ENCODE measurements at places on chromosomes 5 and 9.
A peak's percentile ranks its signal among the peaks of the same experiment; 100 is the strongest.

DNA sequence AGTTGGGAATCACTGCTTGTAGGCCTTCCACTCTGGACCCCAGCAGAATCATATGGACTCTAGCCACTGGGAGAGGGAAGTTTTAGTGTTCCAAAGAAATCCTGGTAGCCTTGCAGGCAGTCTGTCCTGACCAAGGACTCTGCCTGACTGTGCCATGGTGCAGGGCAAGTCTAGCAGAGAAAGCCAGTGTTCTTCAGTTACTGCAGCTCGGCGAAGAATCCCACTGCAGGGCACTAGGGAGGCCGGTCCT, 20.3 kb upstream of the MATR3 start:
- DNase-seq = no peak

GRCh38 chr9:127720031-127720864, 4.4 kb downstream of the TTC16 start:
- DNase-seq = no peak

- DNase-seq = no peak
Measured at GRCh38 chr5:35771839-35772238, 84.9 kb upstream of the IL7R start.

DNA sequence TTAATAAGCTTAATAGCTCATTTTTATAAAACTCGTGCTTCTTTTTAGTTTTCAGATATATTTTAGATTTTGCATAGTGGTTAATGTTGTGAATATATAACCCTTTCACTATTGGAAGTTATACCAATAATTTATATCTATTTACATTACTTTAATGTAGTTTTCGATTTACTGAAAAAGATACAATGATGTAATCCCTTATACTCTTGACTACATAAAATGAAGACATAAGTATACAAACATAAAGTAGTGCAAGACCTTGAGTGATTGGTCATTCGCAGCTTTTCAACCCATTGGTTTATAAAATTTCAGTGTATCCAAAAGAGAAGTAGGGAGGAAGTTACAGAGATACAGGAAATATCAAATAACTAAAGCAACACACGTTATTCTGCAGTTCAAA, 84.3 kb upstream of the GRHPR start:
- peak; percentile 48 for DNase-seq

DNA sequence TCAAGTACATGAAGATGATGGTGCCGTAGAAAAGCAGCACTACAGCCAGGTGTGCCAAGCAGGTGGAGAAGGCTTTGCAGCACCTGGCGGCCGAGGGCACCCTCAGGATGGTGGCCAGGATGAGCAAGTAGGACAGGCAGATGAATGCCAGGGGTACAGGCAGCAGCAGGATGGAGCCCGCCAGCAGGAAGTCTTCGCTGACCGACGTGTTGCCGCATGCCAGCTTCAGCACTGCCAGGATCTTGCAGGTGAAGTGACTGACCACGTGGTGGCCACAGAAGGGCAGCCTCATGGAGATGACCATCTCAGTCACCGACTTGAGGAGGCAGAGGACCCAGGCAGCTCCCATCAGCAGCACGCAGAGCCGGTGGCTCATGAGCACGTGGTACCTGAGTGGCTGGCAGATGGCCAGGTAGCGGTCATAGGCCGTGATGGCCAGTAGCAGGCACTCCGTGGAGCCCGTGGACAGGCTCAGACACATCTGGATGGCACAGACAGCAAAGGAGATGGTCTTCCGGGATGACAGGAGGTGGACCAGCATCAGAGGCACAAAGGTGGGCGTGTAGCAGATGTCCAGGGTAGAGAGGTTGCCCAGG, 482 bp downstream of the OR13J1 start:
- DNase-seq = no peak

DNA sequence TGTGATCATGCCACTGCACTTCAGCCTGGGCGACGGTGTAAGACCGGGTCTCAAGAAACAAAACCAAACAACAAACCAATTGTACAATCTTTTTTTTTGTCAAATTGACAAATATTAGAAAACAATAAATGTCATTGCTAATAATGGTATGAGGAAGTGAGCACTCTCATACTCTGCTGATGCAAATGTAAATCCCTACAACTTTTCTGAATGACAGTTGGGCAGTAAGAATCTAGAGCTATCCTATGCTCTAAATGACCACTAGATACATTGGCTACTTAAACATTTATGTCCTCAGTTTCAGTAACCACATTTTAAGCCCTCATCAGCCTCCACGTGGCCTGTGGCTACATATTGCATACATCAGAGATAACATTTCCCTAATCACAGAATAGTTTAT, 256.2 kb downstream of the FER start:
- DNase-seq = no peak

- no peak for DNase-seq
Measured at GRCh38 chr9:124507880-124508423, 753 bp upstream of the NR5A1 start.

- no peak for DNase-seq
Measured at GRCh38 chr9:120730654-120731514, 16.6 kb upstream of the MEGF9 start.
